ENCODE measurements at places on chromosomes 2 and 18. TPM values are rescaled to one million over a fixed set of nuclear protein-coding genes. Genes with fewer than 3 reads are reported as not detected.

Gene LONRF2
- 0.25 TPM for total RNA-seq

DNA sequence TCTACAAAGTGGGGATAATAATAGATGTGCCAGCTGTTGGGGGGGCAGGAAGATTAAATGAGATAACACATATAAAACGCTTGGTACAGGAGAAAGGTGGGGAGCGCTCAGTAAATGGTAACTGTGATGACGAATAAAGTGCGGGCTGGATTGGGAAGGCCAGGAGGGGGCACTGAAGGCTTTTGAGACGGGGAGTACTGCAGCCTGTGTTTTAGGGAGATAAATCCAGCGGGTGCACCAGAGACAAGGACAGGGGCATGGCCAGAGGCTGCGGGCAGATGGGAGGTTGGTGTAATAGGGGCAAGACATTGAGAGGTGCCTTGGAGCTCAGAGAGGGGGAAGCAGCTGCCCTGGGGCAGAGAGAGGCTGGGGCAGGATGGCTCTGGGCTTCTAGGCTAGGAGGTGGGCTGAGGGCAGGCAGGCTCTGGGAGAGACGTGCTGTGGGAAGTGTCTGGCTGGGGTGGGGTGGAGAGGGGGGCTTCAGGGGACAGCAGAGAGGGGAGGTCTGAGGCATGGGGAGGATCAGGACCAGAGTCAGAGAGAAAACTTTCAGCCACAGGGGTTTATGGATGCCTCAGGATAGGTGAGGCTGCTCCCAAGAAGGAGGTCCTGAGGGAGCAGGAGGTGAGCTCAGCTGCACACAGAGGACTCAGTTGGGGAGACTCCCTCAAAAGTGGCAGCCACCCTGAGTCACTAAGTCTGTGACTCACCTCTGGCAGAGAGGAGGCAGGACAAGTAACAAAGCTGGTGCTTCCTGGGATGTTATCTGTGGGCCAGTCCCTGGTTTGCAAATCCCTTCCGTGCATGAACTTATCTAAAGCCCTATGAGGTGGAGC is 18.8 kb downstream of the TEX44 start:
- H3K27ac ChIP-seq: peak overlapping the region; percentile 88
- H3K4me3 ChIP-seq: peak overlapping the region; percentile 73
- DNase-seq: peak; percentile 80
- peaks cover 54% of the 10 kb centered on the region for H3K4me1 ChIP-seq
- no peaks in the 10 kb centered on the region for H3K36me3 ChIP-seq
- H3K27me3 ChIP-seq: no peaks in the 10 kb centered on the region

- no peak overlapping the region for H3K27ac ChIP-seq
- DNase-seq: no peak
- no peaks in the 10 kb centered on the region for H3K4me1 ChIP-seq
- H3K27me3 ChIP-seq: no peaks in the 10 kb centered on the region
- H3K36me3 ChIP-seq: no peaks in the 10 kb centered on the region
Observed at GRCh38 chr2:158686210-158686691, 108.9 kb upstream of the DAPL1 start.

- H3K27ac ChIP-seq: peak overlapping the region; percentile 87
- no peaks in the 10 kb centered on the region for H3K27me3 ChIP-seq
- peaks cover 19% of the 10 kb centered on the region for H3K4me1 ChIP-seq
- peak; percentile 60 for DNase-seq
- peak overlapping the region; percentile 74 for H3K4me3 ChIP-seq
Observed at GRCh38 chr18:2883076-2883735, 36.4 kb downstream of the EMILIN2 start.

- no peak for DNase-seq
- H3K27me3 ChIP-seq: peaks cover 22% of the 10 kb centered on the region
- H3K27ac ChIP-seq: no peak overlapping the region
- H3K36me3 ChIP-seq: no peaks in the 10 kb centered on the region
Observed at GRCh38 chr2:223744580-223744979, 92.8 kb downstream of the AP1S3 start.

Gene GRHL1
- total RNA-seq: 1.1 TPM

Gene NETO1
- total RNA-seq: 0.72 TPM

DNA sequence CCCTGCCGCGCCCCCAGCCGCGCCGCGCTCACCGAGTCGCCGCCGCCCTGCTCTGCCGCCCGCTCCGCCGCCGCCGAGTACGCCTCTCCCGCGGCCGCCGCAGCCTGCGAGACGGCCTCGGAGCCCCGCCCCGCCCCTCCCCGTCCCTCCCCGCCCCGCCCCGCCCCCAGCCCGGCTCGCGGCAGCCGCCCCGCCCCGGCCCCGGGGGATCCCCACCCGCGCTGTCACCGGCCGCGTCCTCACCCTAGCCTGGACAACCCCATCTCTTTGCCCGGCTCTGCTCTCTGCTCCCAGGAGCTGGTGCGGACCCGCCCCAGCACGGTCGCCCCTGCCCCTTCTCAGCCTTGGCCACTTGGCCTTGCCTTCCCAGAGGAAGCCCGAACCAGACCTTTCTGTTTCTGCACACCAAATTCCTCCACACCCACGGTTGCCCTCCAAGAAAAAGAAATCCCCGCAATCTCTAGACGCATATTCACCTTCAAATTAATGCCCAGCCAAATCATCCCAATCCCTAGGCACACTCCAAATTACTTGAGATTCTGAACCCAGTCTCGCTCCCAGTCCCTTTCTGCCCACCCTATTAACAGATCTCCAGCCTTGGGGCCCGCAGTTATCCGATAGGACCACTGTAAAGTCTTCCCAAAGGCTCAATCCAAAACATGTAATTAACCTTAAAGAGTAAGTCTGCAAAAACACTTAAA is at the start of gene CYRIA:
CYRIA (minus strand) TSS at position 87 of the 701 bp plus-strand sequence. CDS start 77,715 bp downstream, outside the sequence.
- H3K27me3 ChIP-seq: peaks cover 57% of the 10 kb centered on the region
- peaks cover 2% of the 10 kb centered on the region for H3K36me3 ChIP-seq
- H3K4me1 ChIP-seq: peaks cover 34% of the 10 kb centered on the region
- DNase-seq: peak; percentile 63
- H3K4me3 ChIP-seq: peak within 1 kb of the TSS; percentile 88
